ENCODE measurements at places on chromosomes 16 and 17.
A peak's percentile ranks its signal among the peaks of the same experiment; 100 is the strongest.

DNA sequence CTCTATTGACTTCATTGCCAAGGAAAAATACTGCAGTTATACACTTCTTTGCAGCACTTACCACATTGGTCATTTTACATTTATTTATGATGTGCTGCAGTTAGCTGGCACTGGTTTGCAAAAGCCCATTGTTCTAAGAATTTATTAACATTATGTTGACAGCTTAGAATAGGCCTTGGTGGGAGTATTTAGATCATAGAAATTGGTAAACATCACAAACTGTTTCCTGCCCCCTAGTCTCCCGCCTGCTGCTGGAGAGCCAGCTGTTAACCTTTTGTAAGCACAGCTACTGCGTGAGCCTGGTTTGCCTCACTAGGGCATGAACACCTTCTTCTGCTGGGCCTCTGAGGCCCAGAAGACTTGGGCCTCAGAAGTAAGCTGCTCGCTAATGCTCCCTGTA is 651.4 kb upstream of the GOT2 start:
- DNase-seq, result no peak

GRCh38 chr17:29546830-29547229 is 20.0 kb downstream of the ABHD15 start:
- DNase-seq, result no peak

GRCh38 chr17:19018600-19018950 is 14.0 kb upstream of the FAM83G start:
- DNase-seq, result no peak

- DNase-seq, result no peak
These were observed 15.5 kb downstream of the ASIC2 start for GRCh38 chr17:33277436-33278100.

DNA sequence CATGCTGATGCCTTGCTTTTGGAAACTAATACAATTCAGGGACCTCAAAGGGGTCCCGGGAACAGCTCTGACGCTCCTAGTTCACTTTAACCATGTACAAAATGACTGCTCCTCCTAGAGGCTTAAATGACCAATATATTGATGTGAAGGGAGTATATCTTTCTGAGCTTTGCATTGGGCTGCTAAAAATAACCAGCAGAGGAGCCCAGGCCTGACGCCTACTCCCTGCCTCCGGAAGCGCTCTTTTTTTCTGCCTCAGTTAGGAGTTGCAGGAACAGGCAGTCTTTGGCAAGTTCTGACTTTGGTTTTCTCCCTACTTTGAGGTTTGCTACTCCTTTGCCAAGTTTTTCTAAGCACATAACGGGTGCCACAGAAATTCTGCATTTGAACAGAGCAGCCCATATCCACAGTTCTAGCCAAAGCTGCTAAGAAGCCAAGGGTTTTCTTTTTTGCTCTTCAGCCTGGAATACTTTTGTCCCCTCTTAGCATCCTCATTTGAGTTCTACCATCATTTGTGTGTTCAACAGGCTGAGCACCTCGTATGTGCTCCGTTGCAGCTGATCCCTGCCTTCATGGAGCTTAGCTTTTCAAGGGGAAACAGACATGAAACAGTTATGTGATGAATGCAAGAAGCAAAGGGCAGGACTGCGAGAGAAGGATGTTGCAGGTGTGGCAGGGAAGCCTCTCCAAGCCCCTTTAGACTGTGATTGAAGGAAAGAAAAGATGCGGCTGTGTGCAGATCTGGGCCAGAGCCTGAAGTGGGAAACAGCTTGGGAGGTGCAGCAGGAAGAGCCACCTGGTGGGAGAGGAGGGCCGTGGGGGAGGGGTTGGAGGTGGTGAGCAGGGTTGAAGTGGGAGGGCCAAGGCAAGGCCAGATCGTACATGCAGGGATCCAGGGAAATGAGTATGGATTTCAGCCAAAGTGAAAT is 2.8 kb upstream of the NAGPA start:
- no peak for DNase-seq

- no peak for DNase-seq
These were observed 634.5 kb upstream of the GOT2 start for GRCh38 chr16:59368586-59368985.

- no peak for DNase-seq
These were observed 5.0 kb downstream of the GCGR start for GRCh38 chr17:81808778-81809555.

DNA sequence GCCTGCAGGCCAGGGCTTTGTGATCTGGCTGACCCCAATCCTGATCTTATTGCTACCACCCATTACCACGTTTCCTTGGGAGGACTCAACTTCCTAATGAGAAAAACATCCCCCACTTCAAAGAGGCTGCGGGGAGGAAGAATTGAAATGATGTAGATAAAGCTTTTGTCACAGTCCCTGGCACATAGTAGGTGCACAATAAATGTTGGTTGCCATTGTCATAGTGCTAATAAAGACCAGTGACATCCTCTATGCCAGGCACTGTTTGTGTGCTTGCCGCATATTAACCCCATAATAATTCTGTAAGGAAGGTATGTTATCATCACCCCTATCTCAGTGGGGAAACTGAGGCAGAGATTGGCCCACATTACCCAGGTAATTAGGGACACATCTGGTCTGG is 22.4 kb downstream of the WNT3 start:
- DNase-seq, result no peak

DNA sequence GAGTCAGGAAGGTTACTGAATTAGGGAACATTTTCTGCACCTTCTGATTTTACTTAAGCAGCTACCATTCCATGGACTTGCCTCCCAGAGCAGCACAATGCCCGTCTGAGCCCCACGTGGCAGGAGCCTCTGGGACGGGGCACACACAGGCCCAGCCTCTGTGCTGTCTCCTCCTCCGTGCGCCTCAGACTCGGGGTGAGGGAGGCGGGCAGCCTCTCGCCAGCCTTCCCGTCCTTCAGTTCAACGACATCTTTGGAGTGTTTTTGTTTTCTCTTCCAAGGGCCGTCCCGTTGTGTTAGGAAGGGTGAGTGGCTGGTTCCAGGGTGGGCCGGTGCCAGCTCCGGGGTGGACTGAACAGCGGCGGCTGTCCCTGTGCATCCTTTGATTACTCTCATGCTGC is 31.8 kb downstream of the NDEL1 start:
- no peak for DNase-seq

GRCh38 chr16:14492614-14493013 is 137.4 kb downstream of the PARN start:
- DNase-seq, result no peak

DNA sequence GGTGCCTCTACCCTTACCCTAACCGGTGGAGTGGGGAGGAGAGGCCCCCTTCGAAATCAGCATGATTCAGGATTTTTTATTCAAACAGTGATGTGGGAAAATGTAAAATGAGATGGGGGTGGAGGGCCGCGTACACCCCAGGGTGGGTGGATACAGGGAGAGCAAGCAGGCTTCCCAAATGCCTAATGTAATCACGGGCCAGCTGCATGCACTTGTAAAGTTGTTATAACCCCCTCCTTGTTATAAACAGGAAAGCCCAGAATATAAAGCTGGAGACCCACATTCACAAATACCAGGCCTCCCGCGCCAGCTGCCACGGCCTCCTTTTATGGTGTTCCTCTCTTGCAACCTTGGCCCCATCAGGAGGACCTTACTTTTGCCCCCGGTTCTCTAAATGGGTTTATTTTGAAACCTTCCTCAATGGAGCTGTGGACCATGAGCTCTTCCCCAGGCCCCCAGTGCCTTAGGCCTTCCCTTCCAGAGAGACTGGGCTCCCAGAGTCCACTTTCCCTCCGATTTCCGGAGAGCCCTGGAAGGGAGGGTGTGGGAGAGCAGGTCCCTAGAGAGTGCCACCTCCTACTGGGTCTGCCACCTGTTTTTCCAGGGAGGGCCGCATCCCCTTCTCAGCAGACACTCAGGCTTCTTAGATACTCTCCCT is 906 bp upstream of the FOXL1 start:
- no peak for DNase-seq

- DNase-seq, result no peak
These were observed 170.2 kb downstream of the RAB11FIP4 start for GRCh38 chr17:31561469-31562375.

DNA sequence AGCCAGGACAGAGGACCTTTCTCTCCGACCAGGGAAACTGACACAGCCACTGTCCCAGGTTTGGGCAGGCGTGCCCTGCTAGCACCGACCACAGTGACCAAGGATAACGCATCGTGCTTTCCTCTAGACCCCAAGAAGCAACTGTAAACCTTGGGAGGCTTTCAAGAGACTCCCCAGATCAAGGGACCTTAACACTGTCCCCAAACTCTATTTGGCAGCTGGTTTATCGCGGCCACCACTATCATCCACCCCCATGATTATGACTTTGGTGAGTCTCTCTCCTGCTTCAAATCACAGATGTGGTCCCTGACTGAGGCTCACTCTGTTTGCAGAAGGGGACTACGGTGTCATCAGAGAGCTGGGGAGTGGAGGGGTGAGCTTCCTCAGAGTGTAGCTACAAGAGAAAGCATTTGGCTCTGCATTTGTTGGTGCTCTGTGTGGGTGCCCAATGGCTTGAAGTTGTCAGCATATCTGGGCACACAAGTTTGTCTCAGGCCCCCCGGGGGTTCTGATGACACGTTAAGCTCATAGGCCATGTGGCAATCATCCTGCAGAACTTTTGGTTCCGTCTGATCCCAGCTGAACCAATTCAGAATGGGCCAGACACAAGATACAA is 408.0 kb downstream of the SLC39A11 start:
- DNase-seq, result no peak

DNA sequence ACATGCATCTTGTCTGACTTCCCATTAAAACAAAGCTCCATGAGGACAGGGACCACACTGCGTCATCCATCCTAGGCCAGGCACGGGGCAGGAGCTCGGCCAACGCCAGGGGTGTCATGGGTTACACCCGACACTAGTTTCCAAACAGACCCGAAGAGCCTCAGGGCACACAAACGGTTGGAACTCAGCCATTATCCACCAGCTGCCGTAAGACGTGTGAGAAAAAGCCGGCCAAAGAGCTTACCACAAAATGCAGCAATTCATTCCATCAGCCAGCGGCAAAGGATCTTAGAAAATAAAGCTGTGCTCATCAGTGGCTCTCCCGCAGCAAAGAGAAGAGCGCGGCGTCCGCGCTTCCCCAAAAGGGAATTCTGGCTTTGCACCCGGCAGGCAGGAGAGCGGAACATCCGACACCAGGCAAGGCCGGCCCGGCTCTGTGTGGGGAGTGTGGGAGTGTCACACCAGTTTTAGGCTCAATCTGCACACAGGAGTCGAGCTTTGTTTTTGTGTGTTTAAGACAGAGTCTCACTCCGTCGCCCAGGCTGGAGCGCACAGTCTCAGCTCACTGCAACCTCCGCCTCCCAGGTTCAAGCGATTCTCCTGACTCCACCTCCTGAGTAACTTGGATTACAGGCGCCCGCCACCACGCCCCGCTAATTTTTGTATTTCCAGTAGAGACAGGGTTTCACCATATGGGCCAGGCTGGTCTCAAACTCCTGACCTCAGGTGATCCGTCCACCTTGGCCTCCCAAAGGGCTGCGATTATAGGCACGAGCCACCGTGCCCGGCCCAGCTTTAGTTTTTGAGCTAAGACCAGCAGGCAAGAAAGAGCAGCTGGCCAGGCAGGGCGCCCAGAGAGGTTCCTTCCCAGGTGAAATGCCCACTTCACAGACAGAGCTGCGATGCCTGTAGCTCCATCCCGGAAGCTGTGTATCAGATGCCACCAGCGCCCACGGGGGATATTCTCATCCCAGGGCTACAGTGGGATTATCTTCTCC is 1.5 kb downstream of the SLC38A8 start:
- no peak for DNase-seq

DNA sequence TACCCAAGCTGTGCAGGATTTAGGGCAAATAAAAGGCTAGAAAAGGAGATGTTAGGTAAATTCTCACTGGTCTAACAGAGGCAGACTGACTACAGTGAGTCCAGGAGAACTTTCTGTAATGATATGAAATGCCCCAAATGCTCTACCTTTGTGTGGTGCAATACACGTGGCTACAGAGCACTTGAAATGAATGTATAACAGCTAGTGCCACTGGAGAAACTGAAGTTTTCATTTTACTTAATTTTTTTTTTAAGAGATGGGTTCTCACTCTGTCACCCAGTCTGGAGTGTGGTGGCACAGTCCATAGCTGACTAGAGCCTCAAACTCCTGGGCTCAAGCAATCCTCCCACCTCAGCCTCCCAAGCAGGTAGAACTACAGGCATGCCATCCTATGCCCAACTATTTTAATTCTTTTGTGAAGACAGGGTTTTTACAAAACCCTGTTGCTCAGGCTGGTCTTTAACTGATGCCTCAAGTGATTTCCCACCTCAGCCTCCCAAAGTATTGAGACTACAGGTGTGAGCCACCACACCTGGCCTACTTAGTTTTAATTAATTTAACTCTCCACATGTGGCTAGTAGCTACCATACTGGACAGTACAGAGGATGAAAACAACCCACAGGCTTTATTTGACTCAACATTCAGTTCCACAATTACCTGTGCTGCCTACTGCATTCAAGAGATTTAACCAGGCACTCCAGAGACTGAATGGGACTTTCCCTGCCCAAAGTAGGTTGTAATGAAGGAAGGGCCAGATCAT is 84.8 kb upstream of the PLEKHM1 start:
- DNase-seq, result no peak

- DNase-seq, result no peak
These were observed 11.3 kb downstream of the WWP2 start for GRCh38 chr16:69773260-69773947.

DNA sequence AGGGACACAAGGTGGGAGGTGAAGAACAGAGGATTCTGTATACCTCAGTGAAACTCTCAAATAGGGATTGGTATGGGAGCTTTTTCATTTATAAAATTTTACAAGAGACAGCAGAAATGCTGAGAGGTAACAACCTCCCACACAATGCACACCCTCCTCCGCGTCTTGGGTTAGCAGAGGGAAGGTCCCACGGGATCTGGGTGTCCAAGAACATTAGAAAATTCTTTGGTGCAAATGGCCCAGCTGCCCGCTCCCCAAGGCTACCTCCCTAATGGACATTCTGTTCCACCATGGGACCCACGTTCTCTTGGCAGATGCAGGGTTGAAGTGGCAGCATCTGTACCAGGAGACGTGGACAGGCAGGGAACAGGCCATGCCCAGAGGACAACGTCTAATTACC is 22.5 kb downstream of the GPR139 start:
- no peak for DNase-seq

GRCh38 chr17:74779948-74780400 is 3.8 kb upstream of the NAT9 start:
- no peak for DNase-seq

DNA sequence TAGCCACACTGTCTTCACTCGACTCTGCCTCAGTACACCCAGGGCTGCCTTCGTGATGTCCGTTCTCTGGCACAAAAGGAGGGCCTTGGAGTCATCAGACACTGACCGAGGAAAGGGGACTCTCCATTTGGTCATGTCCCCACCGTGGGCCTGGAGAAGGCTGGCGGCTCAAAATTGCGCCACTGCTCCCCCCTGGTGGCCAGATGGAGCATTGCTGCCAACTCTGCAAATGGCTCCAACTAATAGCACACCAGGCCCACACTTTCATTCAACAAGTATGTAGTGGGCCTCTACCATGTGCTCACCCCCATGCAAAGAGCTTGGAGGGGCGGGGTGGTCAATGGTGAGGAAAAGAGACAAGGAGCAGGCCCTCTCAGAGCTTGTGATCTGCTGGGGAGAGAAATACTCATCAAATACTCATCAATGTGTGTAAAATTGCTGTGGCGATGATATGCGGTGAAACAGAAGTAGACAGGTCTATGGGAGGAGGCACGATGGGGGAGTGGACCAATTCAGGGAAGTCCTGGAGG is 5.2 kb upstream of the GRIN2C start:
- DNase-seq, result peak; percentile 20

GRCh38 chr17:67528751-67529436 is 151.8 kb downstream of the PITPNC1 start:
- DNase-seq, result peak; percentile 62

GRCh38 chr17:38430316-38430715 is 2.1 kb downstream of the ARHGAP23 start:
- DNase-seq, result no peak

- DNase-seq, result no peak
These were observed 19.4 kb downstream of the RHOT1 start for GRCh38 chr17:32161506-32162365.

GRCh38 chr17:73269329-73269615 is 7.6 kb upstream of the CPSF4L start:
- DNase-seq, result no peak

Data from GOT3 (cell line).